ENCODE measurements at places on chromosomes 5 and 9. TPM values are rescaled to one million over a fixed set of nuclear protein-coding genes. Genes with fewer than 3 reads are reported as not detected.

DNA sequence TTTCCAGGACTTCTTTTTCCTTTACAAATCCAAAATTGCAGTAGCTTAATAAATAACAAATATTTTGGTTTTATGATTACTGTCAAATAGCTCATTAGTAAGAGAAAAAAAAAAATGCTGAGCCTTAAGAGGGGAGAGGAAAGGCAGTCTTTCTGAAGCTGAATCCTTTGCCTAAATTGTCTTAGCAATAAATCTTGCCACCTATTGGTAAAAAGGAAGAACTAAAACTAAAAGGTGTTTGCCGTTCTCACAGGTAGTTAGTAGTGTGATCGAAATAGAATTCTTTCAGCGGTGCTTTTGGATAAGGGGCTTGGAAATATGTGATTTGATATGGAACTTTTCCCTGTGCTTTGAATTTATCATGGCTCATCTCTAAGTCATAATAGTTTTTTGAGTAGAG, 31.2 kb downstream of the PIK3R1 start:
- H3K36me3 ChIP-seq = no peaks in the 10 kb centered on the region
- DNase-seq = no peak
- H3K4me1 ChIP-seq = peaks cover 73% of the 10 kb centered on the region
- H3K27ac ChIP-seq = no peak overlapping the region
- H3K27me3 ChIP-seq = no peaks in the 10 kb centered on the region

- H3K27ac ChIP-seq = no peak overlapping the region
- no peaks in the 10 kb centered on the region for H3K27me3 ChIP-seq
- no peak overlapping the region for H3K4me3 ChIP-seq
- no peaks in the 10 kb centered on the region for H3K4me1 ChIP-seq
- DNase-seq = no peak
Measured at GRCh38 chr9:94976077-94976476, 249.6 kb downstream of the AOPEP start.

GRCh38 chr5:14676320-14676719, 11.8 kb downstream of the OTULIN start:
- peaks cover 8% of the 10 kb centered on the region for H3K36me3 ChIP-seq
- H3K27me3 ChIP-seq = no peaks in the 10 kb centered on the region
- H3K4me3 ChIP-seq = peak overlapping the region; percentile 26
- peak overlapping the region; percentile 43 for H3K27ac ChIP-seq
- peaks cover 48% of the 10 kb centered on the region for H3K4me1 ChIP-seq
- DNase-seq = no peak

DNA sequence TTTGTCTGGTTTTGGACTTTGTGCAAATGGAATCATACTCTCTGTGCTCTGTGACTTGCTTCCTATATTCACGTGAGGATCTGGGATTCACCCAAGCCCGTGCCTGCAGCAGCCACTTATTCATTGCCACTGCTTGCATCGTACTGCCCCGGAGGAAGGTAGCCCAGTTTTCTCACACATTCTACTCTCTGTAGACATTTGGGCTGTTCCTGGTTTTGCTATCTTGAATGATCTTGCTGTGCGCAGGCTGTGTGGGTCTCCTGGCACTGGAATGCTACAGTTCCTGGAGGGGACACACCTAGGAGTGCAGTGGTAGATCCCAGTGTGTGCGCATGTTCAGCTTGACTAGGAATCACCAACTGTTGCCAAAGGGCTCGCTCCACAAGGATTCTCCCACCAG, 99.2 kb upstream of the BOD1 start:
- H3K4me3 ChIP-seq = no peak overlapping the region
- no peak overlapping the region for H3K27ac ChIP-seq
- H3K4me1 ChIP-seq = no peaks in the 10 kb centered on the region
- no peak for DNase-seq

DNA sequence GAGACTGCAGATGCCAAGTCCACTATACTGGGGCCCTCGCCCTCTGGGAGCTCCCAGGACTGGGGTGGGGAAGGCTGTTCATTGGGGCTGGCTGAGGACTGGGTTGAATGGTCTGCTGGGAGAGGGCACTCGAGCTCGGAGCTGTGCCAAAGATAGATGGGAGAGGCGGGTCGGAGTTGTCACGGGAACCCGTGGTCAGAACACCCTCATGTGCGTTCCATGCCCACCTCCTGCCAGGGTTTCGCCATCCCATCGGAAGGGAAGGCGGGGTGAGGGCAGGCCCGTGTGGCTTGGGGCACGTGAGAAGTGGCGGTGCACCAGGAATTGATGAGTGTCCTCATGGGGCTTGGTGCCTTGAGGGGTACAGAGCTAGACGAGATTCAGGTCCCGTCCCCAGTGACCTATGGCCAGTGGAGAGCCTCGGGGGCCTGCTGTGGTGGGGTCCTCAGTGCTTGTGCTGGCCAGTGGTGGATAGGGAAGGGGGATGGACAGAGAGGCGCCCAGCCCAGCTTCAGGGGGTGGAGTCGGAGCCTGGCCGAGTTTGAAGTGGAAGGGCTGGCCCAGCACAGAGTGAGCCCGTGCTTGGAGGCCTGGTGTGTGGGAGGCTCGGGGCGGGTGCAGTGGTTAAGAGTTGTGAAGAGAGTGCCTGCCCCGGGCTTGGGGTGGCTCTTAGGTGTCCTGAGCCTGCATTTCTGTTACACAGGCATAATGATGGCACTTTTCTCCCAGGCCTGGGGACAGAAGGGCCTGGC, 4.3 kb downstream of the CACFD1 start:
- H3K27me3 ChIP-seq = no peaks in the 10 kb centered on the region
- no peaks in the 10 kb centered on the region for H3K36me3 ChIP-seq
- H3K4me1 ChIP-seq = peaks cover 8% of the 10 kb centered on the region
- no peak for DNase-seq

DNA sequence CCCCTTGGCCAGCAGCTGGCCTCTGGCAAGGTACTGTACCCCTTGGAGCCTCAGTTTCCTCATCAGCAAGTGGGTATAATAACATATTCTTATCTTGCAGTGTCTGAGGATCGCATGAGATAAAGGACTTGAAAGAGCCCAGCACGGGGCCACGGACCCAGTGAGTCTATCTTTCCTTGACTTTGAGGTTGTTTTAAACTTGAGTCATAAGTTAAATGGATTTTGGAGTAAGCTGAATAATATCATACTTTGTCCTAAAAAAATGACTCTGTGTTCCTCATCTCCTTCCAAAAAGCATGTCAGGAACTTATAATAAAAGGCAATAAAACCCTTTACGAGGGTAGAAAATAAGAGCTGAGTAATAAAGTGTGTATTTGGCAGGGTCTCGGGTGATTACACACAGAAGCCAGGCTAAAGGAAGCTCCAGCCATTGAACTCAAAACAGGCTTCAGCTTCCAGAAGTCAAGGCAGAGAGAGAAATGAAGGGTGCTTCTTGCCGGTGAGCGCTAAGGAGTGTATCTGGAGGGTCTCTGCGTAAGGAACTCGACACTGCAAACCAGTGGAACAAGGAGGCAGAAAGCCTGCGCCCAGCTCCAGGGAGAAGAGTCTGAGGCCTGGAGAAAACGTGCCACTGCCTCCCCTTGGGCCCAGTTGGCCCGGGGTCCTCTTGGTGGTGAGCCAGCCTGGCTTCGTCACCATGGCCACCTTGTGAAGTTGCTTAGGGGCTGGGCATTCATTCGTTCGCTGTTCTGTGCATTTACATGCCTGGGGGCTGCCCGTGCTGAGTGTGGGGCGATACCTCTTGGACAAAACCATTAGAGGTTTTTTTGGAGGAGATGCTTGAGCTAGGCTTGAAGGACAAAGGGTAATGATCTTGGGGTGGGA, 72.4 kb upstream of the PHYKPL start:
- DNase-seq = no peak
- H3K36me3 ChIP-seq = no peaks in the 10 kb centered on the region
- no peaks in the 10 kb centered on the region for H3K4me1 ChIP-seq
- H3K27me3 ChIP-seq = no peaks in the 10 kb centered on the region
- H3K27ac ChIP-seq = no peak overlapping the region
- H3K4me3 ChIP-seq = no peak overlapping the region

The PCDHB9 gene
- total RNA-seq = not detected

All from CD8-positive, alpha-beta memory T cell (primary cell).